ENCODE measurements at places on chromosomes 2 and 18.

DNA sequence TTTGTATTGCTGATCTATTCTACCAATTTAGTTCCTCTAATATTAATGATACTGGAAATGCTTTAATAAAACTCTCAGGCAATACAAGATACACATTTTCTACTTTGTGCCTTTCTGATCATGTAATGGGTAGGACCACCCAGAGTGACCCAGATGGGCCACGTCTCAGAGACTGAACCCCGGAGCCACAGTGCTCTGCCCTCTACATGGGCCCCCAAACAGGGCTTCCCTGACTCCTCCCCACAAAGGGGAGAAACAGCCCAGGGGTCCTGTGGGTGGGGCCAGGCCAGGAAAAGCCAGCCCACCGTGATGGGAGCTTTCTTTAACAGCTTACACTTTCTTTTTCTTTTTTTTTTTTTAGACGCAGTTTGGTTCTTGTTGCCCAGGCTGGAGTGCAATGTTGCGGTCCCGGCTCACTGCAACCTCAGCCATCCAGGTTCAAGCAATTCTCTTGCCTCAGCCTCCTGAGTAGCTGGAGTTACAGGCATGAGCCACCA is 18.4 kb downstream of the HDAC4 start:
- no peak for DNase-seq

GRCh38 chr2:151795646-151796240 is 32.5 kb downstream of the ARL5A start:
- DNase-seq: no peak

GRCh38 chr2:64910972-64911433 is 78.2 kb upstream of the SLC1A4 start:
- no peak for DNase-seq

DNA sequence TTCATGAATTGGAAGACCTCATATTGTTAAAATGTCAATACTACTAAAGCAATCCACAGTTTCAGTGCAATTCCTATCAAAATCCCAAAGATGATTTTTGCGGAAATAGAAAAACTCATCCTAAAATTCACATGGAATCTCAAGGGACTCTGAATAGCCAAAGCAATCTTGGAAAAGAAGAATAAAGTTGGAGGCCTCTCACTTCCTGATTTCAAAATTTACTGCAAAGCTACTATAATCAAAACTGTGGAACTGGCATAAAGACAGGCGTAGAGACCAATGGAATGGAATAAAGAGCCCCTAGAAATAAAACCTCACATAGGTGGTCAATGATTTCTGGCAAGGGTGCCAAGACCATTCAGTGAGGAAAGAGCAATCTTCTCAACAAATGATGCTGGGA is 42.3 kb downstream of the ACOXL start:
- DNase-seq: no peak

- DNase-seq: no peak
These were observed 120.3 kb upstream of the UXS1 start for GRCh38 chr2:106314444-106314843.
